Stimulated activated CD4-positive, alpha-beta T cell treated with anti-CD3 and anti-CD28 coated beads, Interleukin-15, amount 100 ng/mL, for 48 hours (primary cell): ENCODE measurements at places on chromosomes 16 and 17.
A peak's percentile ranks its signal among the peaks of the same experiment; 100 is the strongest.

GRCh38 chr16:1425616-1426370, 5.1 kb upstream of the PERCC1 start:
- no peak for DNase-seq

DNA sequence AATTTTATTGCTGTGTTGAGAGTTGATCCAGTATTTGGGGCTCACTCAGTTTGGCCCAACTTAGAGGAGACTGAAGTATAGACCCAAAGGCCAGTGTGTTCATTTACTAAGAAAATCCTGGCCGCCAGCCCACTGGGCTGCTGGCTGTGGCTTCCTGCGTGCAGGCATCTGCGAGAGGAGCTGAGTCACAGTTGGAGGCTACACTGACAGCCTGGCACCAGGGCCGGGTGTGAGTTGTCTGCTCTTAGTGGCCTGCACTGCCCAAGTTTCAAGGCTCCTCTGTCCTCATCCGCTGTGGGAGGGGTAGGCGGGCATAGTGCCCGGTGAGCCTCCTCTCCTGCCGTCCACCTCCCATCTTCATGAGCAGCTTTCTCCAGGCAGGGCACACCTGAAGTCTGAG, 54.2 kb downstream of the PLD6 start:
- DNase-seq = no peak

GRCh38 chr17:35214192-35214591, 20.0 kb upstream of the SLC35G3 start:
- no peak for DNase-seq

DNA sequence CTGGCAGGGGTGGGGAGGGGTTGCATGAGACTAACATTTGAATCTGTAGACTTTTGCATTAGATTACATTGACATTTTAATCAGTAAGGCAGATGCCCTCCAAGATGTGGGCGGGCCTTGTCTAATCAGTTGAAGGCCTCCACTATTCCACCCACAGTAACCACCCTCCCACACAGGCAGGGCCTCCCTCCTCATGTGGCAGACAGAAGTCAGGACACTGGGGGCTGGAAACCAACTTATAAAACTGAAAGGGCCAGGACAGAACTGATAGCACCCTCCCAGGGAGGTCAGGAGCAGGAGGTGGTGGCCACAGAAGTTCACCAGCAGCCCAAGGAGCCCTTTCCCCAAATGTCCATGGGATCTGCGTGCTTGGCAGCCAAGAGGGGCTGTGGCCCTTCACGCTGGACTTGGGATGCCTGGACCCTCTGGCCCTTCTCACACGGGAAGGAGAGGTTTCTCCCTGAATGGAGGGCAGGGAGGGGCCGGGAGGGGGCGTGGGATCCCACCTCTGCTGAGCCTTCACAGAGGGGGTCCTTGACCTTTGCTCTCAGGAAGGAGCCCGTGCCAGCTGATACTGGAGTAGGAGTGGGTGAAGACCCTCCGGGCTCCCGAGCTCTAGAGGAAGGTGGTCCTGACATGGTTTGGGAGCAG, 4.6 kb downstream of the PYCR1 start:
- DNase-seq = no peak

- DNase-seq = no peak
These were observed 1.9 kb upstream of the CBFB start for GRCh38 chr16:67027046-67027445.

GRCh38 chr17:61208301-61209105, 191.1 kb upstream of the TBX2 start:
- no peak for DNase-seq

DNA sequence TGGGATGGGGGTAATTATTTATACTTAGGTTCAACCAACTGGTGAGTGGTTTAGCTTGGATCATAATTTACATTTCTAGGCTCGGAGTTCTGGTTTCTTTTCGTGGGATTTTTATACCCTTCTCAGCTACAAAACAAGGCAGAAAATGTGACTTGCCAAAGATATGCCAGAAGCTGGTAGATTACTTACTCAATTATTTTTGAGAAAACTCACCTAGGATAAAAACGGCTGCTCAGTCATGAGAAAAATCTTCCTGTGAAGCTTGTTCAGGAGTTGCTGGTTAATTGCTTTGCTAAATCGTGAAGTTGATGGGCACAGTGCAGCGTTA, 1.1 kb downstream of the NDEL1 start:
- DNase-seq = no peak

- DNase-seq = no peak
These were observed 25.8 kb downstream of the WSB1 start for GRCh38 chr17:27319541-27320221.

GRCh38 chr16:55555436-55555835, 11.0 kb upstream of the CAPNS2 start:
- DNase-seq = no peak

GRCh38 chr17:61784510-61784909, 78.8 kb downstream of the BRIP1 start:
- DNase-seq = no peak

GRCh38 chr16:66746048-66746447, 5.4 kb downstream of the DYNC1LI2 start:
- no peak for DNase-seq

GRCh38 chr16:58756650-58757332, 22.7 kb upstream of the GOT2 start:
- no peak for DNase-seq

DNA sequence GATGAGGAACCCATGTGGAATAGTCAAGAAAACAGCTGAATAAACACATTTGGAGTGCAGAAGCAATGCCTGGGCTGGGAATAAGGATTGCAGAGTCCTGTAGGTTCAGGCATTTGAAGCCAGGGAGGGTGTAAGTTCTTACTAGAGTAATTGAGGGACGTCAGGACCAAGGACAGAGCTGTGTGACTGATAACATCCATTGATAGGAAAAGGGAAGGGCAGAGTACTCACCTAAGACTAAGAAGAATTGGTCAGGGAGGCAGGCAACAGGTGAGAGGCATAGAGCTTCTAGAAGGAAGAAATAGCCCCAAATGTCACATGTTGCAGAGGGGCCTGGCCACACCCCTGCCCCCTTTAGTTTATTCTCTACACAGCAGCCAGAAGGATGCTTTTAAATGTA, 79.8 kb upstream of the TMEM132E start:
- DNase-seq = no peak

DNA sequence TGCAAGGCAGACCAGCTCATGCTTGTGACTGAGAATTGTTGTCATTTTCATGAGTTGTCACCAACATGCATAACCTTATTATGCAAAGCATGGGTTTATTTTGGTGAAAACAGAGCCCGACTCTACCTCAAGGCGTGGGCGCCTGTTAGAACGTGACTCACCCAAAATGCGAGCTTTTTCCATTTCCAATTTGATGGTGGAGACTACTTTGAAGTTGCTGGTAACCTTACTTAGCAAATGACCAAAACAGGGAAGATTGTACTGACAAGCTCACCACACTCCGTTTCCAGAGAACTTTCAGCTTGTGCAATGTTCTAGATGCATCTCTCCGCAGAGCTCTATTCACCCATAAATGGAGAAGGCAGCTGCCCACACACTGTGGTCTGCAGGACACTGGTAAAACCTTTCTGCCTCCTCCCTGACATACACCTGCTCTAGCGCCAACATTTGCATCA, 284.5 kb downstream of the MAF start:
- DNase-seq = peak; percentile 70

- DNase-seq = no peak
These were observed 201.7 kb upstream of the NLRP1 start for GRCh38 chr17:5785867-5786509.

GRCh38 chr16:89936981-89937380, 11.6 kb upstream of the DEF8 start:
- no peak for DNase-seq

DNA sequence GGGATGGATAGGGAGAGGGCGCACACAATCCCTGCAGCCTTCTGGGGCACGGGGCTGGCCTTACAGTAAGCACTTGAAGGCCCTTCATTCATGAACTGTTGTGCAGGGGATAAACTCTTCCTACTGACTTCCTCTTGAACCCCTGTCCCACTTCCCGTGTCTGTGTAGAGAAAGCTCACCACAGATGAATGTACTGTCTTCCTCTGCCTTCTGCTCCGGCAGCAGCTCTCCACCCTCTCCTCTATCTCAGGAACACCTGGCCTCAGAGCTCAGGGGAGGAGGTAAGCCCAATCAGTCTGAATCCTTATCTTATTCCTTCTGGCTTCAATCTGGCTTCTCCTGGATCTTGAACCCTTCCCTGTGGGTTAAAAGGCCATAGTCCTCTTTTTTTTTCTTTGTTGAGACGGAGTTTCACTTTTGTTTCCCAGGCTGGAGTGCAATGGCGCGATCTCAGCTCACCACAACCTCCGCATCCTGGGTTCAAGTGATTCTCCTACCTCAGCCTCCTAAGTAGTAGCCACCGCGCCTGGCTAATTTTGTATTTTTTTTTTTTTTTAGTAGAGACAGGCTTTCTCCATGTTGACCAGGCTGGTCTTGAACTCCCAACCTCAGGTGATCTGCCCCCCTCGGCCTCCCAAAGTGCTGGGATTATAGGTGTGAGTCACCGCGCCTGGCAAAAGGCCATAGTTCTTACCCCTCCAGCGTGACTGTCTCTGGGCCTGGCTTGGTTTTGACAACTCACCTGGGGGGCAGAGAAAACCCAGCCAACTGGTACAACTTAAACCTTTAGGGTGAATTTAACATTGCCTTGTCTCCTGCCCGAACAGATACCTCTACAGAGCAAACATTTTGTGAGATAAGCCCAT, 7.2 kb upstream of the SLC52A1 start:
- peak; percentile 10 for DNase-seq

DNA sequence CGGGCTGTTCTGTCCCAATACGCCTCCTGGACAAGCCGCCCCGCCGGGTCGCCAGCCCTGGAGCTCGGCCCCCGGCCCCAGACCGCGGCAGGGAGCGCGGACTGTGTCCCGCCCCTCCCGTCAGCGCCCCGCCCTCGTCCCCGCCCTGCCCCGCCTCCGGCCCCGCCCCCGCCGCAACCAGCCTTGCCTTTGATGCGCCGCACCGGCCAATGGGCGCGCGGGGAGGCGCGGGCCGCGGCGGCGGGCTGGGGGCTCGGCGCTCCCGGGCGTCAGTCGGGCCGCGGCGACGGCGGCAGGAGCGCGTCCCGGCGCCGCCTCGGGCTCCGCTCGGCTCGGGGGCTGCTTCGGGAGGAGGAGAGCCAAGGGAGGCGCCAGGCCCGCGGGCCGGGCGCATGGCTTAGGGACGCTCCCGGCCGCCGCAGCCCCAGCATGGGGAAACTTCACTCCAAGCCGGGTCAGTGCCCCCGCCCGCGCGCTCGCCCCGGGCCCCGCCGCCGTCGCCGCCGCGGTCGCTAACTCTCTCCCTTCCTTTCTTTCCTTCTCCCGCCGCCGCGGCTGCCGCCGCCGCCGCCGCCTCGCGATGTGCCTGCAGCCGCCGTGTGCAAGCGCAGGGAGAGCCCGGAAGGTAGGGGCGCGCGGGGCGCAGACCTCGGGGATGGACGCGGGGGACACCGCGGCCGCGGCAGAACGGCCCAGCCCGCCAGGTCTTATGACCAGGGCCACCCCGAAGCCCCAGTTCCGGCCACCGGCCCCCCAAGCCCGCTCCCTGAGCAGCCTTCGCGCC, at the start of gene NKD1:
NKD1 (plus strand) TSS at position 272 of the 784 bp plus-strand sequence; CDS start at position 430, 158 bp downstream.
- peak; percentile 56 for DNase-seq

GRCh38 chr17:82037092-82037888, at the start of gene DCXR:
Gene DCXR (minus strand): TSS chr17:82037697. CDS start chr17:82037682, 15 bp downstream.
- peak; percentile 95 for DNase-seq

DNA sequence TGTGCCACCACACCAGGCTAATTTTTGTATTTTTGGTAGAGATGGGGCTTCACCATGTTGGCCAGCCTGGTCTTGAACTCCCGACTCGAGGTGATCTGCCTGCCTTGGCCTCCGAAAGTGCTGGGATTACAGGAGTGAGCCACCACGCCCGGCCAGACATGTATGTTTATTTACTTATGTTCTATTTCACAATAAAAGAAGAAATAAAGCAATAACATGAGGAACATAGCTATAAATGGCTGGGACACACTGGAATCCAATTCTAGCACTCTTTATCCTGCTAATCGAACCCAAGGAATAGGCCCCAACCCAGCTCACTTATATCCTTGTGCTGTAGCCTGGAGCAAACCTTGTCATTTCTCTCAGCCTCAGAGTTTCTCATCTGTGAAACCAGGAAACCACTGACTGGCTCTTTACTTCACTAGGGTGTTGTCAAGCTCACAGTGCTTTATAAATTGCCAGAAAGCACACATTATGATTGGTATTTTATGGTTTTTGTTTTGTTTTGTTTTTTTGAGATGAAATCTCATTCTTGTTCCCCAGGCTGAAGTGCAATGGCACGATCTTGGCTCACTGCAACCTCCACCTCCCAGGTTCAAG, 4.3 kb upstream of the ODAD4 start:
- DNase-seq = no peak

- DNase-seq = no peak
These were observed 135.2 kb downstream of the FTO start for GRCh38 chr16:53839150-53839549.

- DNase-seq = no peak
These were observed 41.8 kb downstream of the TANGO6 start for GRCh38 chr16:68884861-68885720.

GRCh38 chr16:67873435-67874370, 851 bp downstream of the EDC4 start:
- DNase-seq = no peak

DNA sequence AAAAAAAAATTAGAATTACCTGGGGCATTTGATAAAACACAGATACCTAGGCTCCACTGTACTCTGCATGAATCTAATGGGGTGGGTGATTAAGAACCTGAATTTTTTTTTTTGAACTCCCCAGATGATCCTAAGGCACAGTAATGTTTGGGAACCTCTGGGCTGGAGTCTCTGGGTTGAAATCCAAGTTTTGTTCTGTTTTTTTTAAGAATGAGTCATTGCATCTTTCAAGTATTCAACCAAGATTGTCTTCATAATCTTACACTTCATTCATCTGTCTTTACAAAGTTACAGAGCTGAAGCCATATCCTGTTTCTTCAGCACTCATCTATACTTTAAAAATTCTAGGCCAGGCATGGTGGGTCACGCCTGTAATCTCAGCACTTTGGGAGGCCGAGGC, 52.6 kb downstream of the PIGL start:
- no peak for DNase-seq

- DNase-seq = no peak
These were observed 102.0 kb downstream of the ADAMTS18 start for GRCh38 chr16:77332792-77333191.

DNA sequence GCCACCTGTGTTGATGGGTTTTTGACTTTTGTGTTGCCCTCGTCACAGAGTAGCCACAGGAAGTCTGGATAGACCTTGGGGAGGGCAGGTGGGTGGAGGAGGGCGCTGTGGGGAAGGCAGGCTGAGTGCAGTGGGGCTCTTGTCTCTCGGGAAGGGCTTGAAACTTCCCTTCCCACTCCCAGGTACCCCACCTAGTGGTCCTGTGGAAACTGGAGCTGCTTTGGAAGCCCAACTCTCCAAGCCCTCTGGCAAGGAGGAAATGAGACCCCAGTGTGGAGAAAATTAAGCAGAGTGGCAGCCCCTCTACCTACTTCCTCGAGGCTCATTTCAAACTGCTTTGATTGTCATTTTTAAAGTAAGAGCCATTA, 9.2 kb downstream of the CA5A start:
- no peak for DNase-seq

- DNase-seq = no peak
These were observed 32.7 kb upstream of the SLC6A2 start for GRCh38 chr16:55622930-55623561.

DNA sequence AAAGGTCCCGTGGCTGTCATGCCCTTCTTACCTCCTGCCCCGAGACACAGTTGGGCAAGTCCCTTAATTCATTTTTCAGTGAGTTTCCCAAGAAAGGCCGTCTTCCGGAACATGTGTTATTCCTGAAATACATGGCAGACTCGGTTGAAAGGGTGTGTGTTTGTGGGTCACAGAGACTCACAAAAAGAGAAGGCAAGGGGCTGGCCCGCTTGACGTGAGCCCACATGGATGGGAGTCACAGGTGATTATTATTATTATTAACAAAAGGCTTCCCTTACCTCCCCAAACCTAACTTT, 34.1 kb upstream of the CCR7 start:
- DNase-seq = no peak
